ENCODE measurements at places on chromosomes 3 and 15. TPM values are rescaled to one million over a fixed set of nuclear protein-coding genes. Genes with fewer than 3 reads are reported as not detected.

Gene SST
- total RNA-seq = 14.5 TPM

Gene EPB42
- not detected for total RNA-seq

Gene SSUH2
- 0.53 TPM for total RNA-seq

Gene CHST13
- total RNA-seq = 0.40 TPM

Gene EPHB3
- 7.4 TPM for total RNA-seq

Gene FAM43A
- total RNA-seq = 0.41 TPM

Gene LRRC31
- total RNA-seq = not detected

Gene OXTR
- 2.1 TPM for total RNA-seq

Gene MYH15
- total RNA-seq = 0.60 TPM

Gene UBXN7
- 25.4 TPM for total RNA-seq

Gene EFCC1
- total RNA-seq = 0.11 TPM

Gene RLBP1
- 0.46 TPM for total RNA-seq

Measured in motor neuron (in vitro differentiated cells).